Colonic mucosa (tissue), 4 donors: ENCODE measurements at places on chromosomes 6 and 20. TPM values are rescaled to one million over a fixed set of nuclear protein-coding genes. Genes with fewer than 3 reads are reported as not detected.

The MUC22 gene
- total RNA-seq: not detected

- DNase-seq: no peak
- no peak overlapping the region for H3K4me3 ChIP-seq
- H3K27me3 ChIP-seq: no peaks in the 10 kb centered on the region
- no peaks in the 10 kb centered on the region for H3K4me1 ChIP-seq
- H3K27ac ChIP-seq: no peak overlapping the region
Observed at GRCh38 chr6:18308070-18308735, 43.9 kb upstream of the DEK start.

The POU5F1 gene
- total RNA-seq: 7.0 TPM

The ENPP4 gene
- 28.4 TPM for total RNA-seq

GRCh38 chr6:56851074-56851473 lies 103.8 kb upstream of the BEND6 start:
- H3K27ac ChIP-seq: no peak overlapping the region
- no peak for DNase-seq
- no peaks in the 10 kb centered on the region for H3K4me1 ChIP-seq
- no peaks in the 10 kb centered on the region for H3K36me3 ChIP-seq

The RWDD2A gene
- total RNA-seq: 2.1 TPM

The BPI gene
- total RNA-seq: not detected

The HRH3 gene
- total RNA-seq: not detected

The HLA-DOA gene
- 1.6 TPM for total RNA-seq

The HLA-DPB1 gene
- total RNA-seq: 53.5 TPM

DNA sequence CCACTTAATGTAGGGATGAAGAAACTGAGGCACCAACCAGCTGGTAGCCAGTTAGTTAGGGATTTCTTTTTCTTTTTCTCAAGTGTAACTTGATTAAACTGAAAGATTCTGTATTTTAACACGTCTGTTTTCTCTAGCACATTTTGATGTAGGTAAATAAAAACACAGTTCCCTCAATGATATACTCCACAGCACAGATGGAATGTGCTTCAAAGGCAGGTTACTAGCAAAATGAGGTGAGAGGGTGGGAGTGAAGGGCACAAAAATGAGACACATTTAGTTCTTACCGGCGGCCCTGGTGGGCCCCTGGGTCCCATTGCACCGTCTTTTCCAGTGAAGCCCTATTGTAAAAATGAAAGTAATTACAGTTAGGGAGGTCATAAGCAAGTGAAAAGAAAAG lies 108.9 kb downstream of the COL12A1 start:
- no peaks in the 10 kb centered on the region for H3K4me1 ChIP-seq
- DNase-seq: no peak
- no peaks in the 10 kb centered on the region for H3K36me3 ChIP-seq
- H3K27ac ChIP-seq: no peak overlapping the region
- no peak overlapping the region for H3K4me3 ChIP-seq

GRCh38 chr6:130724089-130724488 lies 103.1 kb upstream of the SMLR1 start:
- no peak overlapping the region for H3K27ac ChIP-seq
- H3K36me3 ChIP-seq: no peaks in the 10 kb centered on the region
- H3K4me3 ChIP-seq: no peak overlapping the region
- no peaks in the 10 kb centered on the region for H3K4me1 ChIP-seq
- H3K27me3 ChIP-seq: no peaks in the 10 kb centered on the region
- no peak for DNase-seq
